ENCODE measurements at places on chromosomes 3 and 15. TPM values are rescaled to one million over a fixed set of nuclear protein-coding genes. Genes with fewer than 3 reads are reported as not detected.

DNA sequence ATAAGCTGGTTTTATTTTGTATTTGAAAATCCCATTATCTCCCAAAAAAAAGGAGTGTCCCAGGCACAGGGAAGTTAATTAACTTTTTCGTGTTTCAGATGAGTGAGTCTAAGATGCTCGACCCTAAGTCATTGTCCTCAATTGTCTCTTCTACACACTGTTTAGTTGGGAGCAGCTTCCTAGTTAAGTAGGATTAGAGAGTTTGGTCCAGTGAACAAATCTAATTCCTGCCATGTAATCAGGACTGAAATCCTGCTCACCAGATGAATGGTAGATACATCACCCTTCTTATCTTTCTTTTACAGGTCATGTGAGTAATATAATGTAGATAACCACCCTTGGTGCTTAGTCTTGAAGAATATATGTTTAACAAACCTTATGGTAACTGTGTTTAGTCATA, 228.9 kb upstream of the MANF start:
- H3K4me1 ChIP-seq: no peaks in the 10 kb centered on the region
- no peak overlapping the region for H3K4me3 ChIP-seq
- no peak overlapping the region for H3K27ac ChIP-seq
- H3K36me3 ChIP-seq: peaks cover 7% of the 10 kb centered on the region
- no peaks in the 10 kb centered on the region for H3K27me3 ChIP-seq

GRCh38 chr3:62644493-62644892, 230.7 kb downstream of the CADPS start:
- DNase-seq: no peak
- no peak overlapping the region for H3K4me3 ChIP-seq
- H3K27me3 ChIP-seq: no peaks in the 10 kb centered on the region
- no peaks in the 10 kb centered on the region for H3K4me1 ChIP-seq
- H3K36me3 ChIP-seq: no peaks in the 10 kb centered on the region

GRCh38 chr3:39808467-39809180, 785 bp upstream of the MYRIP start:
- no peaks in the 10 kb centered on the region for H3K36me3 ChIP-seq
- peaks cover 21% of the 10 kb centered on the region for H3K4me1 ChIP-seq
- H3K27me3 ChIP-seq: peaks cover 30% of the 10 kb centered on the region
- peak overlapping the region; percentile 57 for H3K27ac ChIP-seq

DNA sequence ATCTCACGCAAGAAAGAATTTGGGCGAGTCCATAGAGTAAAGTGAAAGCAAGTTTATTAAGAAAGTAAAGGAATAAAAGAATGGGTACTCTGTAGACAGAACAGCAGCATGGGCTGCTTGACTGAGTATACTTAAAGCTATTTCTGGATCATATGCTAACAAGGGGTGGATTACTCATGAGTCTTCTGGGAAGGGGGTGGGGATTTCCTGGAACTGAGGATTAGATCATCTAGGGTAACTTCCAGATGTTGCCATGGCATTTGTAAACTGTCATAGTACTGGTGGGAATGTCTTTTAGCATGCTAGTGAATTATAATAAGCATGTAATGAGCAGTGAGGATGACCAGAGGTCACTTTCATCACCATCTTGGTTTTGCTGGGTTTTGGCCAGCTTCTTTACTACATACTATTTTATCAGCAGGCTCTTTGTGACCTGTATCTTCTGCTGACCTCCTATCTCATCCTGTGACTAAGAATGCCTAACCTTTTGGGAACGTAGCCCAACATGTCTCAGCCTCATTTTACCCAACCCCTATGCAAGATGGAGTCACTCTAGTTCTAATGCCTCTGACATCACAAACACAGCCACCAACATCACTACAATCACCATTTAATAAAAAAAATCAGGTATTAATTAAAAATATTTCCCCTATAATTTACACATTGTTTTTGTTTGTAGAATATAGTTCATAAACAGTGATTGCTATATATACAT, 890.7 kb upstream of the EPHA6 start:
- H3K4me3 ChIP-seq: no peak overlapping the region
- H3K36me3 ChIP-seq: no peaks in the 10 kb centered on the region
- no peaks in the 10 kb centered on the region for H3K27me3 ChIP-seq
- H3K4me1 ChIP-seq: no peaks in the 10 kb centered on the region
- H3K27ac ChIP-seq: no peak overlapping the region

The CHST13 gene
- total RNA-seq: not detected

DNA sequence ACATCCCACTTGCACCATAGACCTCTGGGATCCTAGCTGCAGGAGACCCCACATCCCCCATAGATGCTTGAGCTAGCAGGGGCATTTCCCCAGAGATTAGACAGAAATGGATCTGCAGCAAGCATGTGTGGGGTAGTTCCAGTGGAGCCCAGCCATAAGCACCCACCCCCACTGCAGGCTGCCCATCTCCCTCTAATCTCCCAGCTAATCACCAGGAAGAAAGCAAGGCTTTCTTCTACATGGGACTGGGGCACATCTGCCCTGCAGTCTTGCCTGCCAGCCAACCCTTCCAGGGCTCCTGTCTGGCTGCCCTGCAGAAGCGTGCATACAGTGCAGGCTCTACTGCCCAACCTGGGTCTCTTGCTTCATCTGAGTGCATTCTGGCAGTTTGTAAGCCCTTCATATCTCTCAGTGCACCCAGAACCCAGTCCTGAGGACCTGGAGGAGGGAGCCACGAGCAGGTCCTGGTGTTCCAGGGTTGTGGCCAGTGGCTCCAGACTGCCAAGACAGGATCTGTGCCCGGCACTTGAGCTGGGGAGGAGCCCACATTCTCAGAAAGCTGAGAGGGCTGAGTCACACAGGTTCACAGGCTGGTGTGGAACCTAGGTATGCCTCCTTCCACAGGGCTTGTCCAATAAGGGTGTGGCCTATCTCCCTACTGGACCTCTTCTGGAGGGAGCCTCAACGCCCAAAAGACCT, 49.9 kb upstream of the IGSF11 start:
- no peak for DNase-seq
- no peak overlapping the region for H3K27ac ChIP-seq
- no peaks in the 10 kb centered on the region for H3K4me1 ChIP-seq
- no peak overlapping the region for H3K4me3 ChIP-seq
- no peaks in the 10 kb centered on the region for H3K27me3 ChIP-seq
- H3K36me3 ChIP-seq: no peaks in the 10 kb centered on the region

The NANOGP8 gene
- not detected for total RNA-seq

The KBTBD8 gene
- total RNA-seq: 3.4 TPM

DNA sequence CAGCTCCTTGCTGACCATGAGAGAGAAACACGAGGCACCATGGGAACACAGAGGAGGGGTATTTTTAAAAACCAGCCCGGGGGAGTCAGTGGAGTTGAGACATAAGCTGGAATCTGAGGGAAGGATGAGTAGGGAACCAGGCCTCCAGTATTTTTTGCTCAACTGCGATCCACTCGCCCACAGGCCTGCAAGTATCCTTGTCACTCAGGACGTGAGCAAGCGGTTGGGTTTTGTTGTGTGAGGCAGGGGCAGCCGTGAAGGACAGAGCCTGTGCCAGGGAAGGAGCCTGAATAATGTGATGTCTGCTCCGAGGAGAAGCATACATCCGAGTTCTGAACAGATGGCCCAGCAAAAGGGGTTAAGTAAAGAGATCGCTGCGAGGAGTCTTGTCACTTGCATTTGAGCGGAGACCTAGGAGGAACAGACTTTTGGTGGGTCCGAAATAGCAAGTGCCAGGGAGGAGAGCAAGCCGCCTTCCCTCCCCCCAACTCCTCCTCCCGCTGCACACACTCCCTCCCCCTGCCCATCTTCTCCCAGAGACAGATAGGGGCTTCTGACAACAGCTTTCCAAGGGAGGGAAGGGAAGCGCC, 20.4 kb upstream of the NTRK3 start:
- H3K4me1 ChIP-seq: peaks cover 8% of the 10 kb centered on the region
- no peaks in the 10 kb centered on the region for H3K36me3 ChIP-seq
- no peak overlapping the region for H3K27ac ChIP-seq

DNA sequence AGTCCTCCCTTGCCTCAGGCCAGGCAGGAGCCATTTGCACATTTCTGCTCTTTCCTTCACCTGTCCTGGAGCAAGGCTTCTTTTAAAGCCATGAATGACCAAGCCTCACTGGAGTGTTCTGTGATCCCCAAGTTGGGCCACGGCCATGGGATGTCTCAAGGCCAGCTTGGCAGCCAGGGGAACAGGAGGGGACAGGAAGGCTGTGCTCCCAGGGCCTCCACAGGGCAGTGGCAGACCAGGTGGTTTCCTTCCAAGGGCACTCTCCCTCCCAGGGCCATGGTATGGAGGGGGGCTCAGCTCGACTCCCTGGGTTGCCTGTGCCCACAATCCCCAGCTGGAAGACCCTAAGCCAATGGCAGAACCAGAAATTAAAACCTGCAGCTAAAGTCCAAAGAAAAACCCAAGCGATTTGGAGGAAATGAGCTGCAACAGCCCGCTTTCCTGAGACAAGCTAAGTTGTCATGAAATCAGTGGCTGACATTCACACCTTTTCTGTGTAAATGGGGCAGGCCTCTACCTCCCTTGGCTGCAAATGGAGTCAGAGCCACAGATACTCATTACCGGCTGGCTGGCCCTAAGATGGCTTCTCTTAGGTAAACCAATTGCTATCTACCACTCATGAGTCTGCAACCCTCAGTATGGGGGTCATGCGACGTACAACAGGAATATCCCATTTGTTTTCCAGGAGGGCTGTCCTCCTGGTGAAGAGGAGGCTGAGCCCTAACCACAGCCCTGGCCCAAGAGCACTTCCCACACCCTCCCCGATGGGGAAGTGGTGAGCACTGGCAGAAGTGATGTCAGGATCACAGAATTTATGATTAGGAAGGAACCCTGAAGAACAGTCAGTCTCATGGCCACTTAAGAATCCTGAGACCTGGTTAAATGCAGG, 83.3 kb downstream of the SNRK start:
- no peaks in the 10 kb centered on the region for H3K27me3 ChIP-seq
- no peak overlapping the region for H3K27ac ChIP-seq
- H3K4me1 ChIP-seq: peaks cover 17% of the 10 kb centered on the region
- H3K36me3 ChIP-seq: peaks cover 25% of the 10 kb centered on the region
- no peak for DNase-seq
- no peak overlapping the region for H3K4me3 ChIP-seq

GRCh38 chr3:56488812-56489600, 20.7 kb upstream of the ERC2 start:
- H3K27ac ChIP-seq: no peak overlapping the region
- no peaks in the 10 kb centered on the region for H3K36me3 ChIP-seq
- no peaks in the 10 kb centered on the region for H3K27me3 ChIP-seq
- H3K4me3 ChIP-seq: no peak overlapping the region
- no peaks in the 10 kb centered on the region for H3K4me1 ChIP-seq
- DNase-seq: no peak

The MAP6D1 gene
- total RNA-seq: 17.1 TPM

GRCh38 chr3:16378415-16378814, 113.4 kb downstream of the OXNAD1 start:
- peaks cover 2% of the 10 kb centered on the region for H3K36me3 ChIP-seq
- no peaks in the 10 kb centered on the region for H3K27me3 ChIP-seq
- H3K4me3 ChIP-seq: no peak overlapping the region
- H3K27ac ChIP-seq: no peak overlapping the region

GRCh38 chr15:99387421-99388168, 136.3 kb downstream of the LRRC28 start:
- H3K4me1 ChIP-seq: no peaks in the 10 kb centered on the region
- H3K27ac ChIP-seq: no peak overlapping the region
- peaks cover 4% of the 10 kb centered on the region for H3K36me3 ChIP-seq
- H3K4me3 ChIP-seq: no peak overlapping the region
- no peak for DNase-seq

DNA sequence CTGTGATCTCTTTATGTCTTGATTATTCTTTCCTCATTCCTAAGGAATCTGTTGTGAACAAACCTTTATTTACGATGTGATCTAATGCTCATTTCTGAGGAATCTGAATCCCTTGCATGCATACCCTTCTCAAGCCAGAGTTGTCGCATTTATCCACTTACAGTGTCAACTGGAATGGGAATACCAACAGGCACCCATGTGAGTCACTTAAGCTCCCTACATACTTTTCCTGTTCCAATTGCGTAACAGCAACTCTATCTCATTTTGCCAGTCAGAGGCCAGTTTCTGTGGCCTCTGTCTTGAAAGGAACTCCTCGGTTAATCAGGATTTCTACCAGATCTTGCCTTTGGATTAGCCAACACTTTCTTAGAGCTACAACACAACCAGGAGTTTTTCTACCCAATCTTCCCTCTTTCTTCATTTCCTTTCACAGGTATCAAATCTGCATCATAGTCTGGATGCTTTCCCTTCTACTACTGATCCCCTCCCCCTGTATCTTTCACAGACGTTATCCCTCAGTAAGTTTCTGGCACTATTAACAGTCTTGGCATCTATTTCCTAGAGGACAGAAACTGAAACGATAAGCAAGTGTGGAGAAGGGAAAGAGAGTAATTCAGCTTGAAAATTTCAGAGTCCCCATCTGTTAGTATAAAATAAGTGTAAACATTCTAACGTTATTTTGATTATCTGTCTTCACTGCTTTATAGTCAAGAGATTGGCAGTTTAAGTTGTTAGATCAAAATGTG, 66.8 kb upstream of the BCHE start:
- no peaks in the 10 kb centered on the region for H3K27me3 ChIP-seq
- H3K27ac ChIP-seq: no peak overlapping the region
- H3K36me3 ChIP-seq: no peaks in the 10 kb centered on the region
- H3K4me1 ChIP-seq: no peaks in the 10 kb centered on the region
- DNase-seq: peak; percentile 82

DNA sequence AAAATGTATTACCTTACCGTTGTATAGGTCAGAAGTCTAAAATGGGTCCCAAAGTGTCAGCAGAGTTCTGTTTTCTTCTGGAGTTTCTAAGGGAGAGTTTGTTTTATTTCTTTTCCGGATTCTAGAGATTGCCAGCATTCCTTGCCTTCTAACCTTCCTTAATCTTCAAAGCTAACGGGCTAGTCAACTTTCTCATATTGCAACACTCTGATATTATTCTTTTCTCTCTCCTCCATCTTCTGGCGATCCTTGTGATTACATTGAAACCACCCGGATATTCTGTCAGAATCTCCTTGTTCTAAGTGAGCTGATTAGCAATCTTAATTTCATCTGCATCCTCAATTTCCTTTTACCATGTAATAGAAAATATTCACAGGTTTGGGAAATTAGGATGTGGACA, 36.2 kb upstream of the AADACL2 start:
- H3K27me3 ChIP-seq: no peaks in the 10 kb centered on the region
- no peak for DNase-seq
- no peak overlapping the region for H3K27ac ChIP-seq
- H3K4me3 ChIP-seq: no peak overlapping the region
- H3K36me3 ChIP-seq: no peaks in the 10 kb centered on the region
- no peaks in the 10 kb centered on the region for H3K4me1 ChIP-seq

Measured in spinal cord (tissue), 10 donors.